Stimulated activated CD4-positive, alpha-beta T cell treated with anti-CD3 and anti-CD28 coated beads, Interleukin-1b, Interleukin-23, amount 100 ng/mL, for 24 hours (primary cell): ENCODE measurements at places on chromosomes 11 and 22.

- no peak for DNase-seq
These were observed 68.1 kb downstream of the PPP6R3 start for GRCh38 chr11:68528630-68529029.

DNA sequence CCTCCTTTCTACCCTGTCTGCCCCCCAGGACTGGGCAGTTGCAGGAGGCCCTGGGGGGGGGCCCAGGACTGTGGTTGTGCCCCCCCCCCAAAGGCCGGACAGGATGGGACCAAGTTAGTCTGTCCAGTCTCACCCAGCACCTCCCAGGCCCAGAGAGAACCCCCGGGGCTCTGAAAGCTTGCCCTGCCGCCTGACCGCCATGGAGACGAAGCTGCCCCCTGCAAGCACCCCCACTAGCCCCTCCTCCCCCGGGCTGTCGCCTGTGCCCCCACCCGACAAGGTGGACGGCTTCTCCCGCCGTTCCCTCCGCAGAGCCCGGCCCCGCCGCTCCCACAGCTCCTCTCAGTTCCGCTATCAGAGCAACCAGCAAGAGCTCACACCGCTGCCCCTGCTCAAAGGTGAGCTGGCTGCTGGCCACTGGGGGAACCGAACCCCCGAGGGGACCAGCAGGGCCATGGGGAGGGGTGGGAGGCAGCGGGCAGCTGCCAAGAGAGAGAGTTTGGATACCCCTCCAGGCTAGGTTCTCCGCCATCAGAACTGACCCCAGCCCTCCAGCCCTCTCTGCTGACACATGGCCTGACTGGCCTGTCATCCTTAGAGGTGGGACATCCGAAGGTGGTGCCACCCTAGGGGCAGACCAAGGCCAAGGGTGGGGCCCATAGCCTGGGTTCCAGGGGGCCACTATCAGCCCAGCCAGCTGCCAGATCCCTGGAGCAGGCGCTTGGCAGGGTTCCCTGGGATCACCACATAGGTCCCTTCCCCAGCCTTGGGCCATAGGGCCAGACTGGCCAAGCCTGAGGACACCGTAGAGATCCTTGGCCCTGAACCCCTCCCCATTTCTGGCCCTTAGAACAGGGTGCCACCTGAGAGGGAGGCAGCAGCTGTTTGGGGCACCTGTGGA, 1.3 kb downstream of the PPP2R5B start:
- DNase-seq = no peak

DNA sequence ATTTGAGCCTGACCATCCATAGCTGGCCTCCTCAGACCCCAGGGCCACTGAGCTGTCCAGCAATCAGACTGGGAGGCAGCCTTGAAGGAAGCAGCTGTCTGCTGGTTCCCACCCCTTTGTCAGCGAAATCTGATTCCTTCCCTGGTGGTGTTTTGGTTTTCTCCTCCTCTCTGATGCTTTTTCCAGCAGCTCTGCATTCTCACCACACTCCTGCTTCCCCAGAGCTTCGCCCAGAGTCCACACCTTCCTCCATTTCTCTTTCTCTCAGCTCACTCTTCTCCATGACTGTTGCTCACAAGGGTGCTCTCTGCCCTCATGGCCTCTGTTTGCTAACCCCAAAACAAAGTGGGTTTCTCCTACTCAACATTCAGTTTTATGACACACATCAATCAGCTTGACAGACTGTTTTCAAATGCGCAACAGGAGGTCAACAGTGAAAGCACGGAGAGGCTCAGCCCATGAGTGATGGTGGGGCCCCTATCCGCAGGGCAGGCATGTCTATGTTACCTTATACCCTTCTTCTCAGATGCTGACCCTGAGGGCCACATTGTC, 130.6 kb upstream of the MTNR1B start:
- no peak for DNase-seq

GRCh38 chr22:41021061-41021612, 70.0 kb downstream of the RBX1 start:
- no peak for DNase-seq

GRCh38 chr11:11961399-11962028, 46.9 kb downstream of the DKK3 start:
- no peak for DNase-seq

DNA sequence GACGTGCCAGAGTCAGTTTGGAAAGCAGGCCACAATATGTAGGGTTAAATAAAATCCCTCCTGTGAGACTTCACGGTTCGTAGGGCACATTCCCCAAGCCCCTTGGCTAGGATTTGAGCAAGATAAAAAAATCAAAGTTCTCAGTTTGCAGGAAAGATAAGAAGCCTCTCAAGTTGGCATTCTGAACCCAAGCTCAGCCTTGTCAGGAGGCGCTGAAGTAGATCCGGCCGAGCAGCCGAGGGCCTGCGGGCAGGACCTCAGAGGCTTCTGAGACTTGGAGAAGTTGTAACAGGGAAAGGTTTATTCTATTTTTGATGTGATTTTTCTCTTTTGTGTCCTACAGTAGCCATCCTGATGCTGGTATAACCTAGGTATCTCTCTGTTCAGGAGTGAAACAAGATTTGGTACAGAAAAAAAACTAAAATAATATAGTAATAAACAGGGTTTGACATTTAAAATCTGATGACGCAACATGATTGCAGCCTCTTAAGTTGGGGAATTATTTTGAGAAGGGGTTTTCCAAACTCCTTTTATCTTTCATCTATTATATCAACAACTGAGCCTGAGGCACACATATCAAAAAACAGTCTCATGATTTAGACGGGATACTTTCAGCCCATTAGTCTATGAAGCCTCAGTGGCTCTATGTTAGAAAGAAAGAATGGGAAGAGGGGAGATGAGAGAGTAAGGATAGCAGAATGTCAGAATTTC, 10.1 kb downstream of the PATE2 start:
- DNase-seq = no peak

DNA sequence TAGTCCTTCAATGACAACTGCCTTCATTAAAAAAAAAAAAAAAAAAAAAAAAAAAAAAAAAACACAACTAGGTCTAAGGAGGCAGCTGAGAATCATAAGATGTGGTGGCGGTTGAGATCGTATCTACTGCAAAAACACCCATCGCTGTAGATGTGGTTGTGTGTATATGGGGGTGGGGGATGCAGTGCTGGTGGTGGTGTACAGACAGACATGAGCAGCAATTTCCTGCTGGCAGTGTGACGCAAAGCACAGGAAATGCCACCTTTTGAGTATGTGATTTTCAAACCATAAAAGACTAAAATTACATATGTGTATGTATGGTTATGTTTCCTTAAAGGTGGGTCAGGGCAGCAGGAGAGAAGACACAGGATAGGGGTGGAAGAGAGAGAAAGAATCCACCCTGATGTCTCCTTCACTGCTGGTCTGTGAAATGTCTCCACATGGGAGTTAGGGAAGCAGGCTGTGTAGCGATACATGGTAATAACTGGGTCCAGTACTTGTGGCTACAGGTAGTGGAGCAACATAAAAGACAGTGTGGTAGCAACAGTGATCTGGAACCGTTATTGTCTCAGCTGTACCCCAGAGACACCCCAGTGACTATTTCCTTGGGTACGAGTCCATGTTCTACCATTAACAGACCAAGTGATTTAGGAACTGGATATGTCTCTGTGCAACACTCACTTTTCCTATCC, 57.9 kb downstream of the SYTL2 start:
- peak; percentile 57 for DNase-seq

GRCh38 chr11:61514050-61514917, 5.7 kb downstream of the LRRC10B start:
- DNase-seq = no peak

DNA sequence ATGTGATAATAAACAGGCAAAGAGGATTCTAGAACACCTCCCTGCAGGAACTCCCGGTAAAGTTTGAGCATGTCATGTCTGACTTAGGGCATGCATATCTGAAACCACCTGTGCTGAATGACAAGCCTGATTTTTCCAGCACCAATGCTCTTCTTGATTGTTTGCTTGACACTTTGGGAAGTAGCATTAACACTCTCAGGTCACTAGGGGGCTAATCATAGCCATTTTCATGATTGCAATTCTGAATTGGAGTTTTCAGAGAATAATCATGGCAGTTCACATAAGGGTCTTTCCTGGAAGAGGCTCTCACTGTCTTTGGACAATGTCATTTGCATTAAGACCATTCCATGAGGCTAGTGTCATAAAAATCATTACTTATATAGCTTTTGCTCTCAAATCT, 234.4 kb upstream of the MTNR1B start:
- no peak for DNase-seq

GRCh38 chr22:30433773-30434172, 8.2 kb downstream of the MTFP1 start:
- no peak for DNase-seq

- no peak for DNase-seq
These were observed 2.7 kb upstream of the NXPE1 start for GRCh38 chr11:114562166-114562916.

- no peak for DNase-seq
These were observed 4.8 kb downstream of the TEAD1 start for GRCh38 chr11:12678991-12679390.

GRCh38 chr11:121241343-121242211, 51.0 kb upstream of the SC5D start:
- no peak for DNase-seq

GRCh38 chr11:47392546-47393162, 14.3 kb upstream of the SPI1 start:
- DNase-seq = no peak

GRCh38 chr22:48391171-48391711, 1436.4 kb downstream of the BRD1 start:
- DNase-seq = no peak

DNA sequence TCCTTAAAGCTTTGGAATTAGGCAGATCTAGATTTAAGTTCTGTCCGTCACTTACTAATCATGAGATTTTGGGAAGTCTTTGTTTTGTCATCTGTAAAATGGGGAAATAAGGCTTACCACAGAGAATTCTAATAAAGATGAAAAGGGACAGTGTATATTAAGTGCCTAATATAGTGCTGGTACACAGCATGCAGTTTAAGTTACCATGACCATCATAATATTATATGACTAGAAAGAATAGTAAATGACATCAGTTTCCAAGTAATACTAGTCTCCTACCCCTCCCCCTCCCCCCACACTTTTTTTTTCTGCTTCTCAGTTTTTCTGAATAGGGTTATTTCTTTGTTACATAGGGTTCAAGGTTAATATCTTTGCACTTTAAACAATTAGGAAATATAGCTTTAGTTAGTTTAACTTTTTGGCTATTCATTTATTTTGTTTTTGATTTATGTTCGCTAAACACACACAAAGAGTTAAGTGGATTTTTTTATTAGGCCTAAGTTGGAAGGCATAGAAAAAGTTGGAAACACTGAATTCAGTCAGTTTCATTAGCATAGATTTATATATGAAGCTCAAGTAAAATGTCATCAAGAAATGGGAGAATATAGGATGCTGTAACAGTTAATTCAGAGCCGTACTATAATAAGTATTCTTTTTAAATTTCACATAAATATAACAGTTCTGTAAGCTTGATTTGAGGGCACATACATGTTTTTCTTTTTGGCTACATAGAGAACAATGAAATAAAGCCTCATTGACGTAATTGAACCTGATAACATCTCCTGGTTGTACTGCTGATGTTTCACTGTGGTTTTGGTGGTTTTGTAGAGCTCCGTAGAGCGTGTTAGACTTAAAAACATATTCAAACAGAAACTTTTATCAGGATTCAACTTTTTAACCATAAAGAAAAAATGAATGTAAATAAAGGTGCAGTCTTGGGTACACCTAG, 121.2 kb downstream of the PDE3B start:
- no peak for DNase-seq

GRCh38 chr11:36744375-36745168, 146.5 kb upstream of the RAG2 start:
- peak; percentile 42 for DNase-seq

DNA sequence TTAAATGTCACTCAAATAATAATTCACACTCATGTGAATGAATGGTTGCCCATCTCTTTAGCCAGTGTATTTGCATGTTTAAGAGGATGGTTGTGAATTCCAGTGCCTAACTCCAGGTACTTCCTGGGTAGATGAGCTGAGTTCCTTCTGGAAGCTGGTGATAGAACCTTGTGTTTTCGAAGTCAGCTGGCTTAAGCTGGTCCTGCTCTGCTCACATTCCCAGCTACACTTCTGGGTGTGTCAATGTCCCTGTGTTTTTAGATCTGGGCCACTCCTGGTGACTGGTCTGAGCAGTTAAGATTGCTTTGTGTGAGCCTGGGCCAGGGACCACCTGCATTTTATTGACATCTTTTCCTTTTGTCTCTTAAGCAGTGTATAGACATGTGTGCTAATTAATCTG, 10.6 kb downstream of the TEAD1 start:
- no peak for DNase-seq

- DNase-seq = no peak
These were observed 116.0 kb downstream of the TTC28 start for GRCh38 chr22:28563636-28564035.
